ENCODE measurements at places on chromosomes 7 and 10. TPM values are rescaled to one million over a fixed set of nuclear protein-coding genes. Genes with fewer than 3 reads are reported as not detected.

ANXA7 gene
- polyA plus RNA-seq = 188 TPM

DNA sequence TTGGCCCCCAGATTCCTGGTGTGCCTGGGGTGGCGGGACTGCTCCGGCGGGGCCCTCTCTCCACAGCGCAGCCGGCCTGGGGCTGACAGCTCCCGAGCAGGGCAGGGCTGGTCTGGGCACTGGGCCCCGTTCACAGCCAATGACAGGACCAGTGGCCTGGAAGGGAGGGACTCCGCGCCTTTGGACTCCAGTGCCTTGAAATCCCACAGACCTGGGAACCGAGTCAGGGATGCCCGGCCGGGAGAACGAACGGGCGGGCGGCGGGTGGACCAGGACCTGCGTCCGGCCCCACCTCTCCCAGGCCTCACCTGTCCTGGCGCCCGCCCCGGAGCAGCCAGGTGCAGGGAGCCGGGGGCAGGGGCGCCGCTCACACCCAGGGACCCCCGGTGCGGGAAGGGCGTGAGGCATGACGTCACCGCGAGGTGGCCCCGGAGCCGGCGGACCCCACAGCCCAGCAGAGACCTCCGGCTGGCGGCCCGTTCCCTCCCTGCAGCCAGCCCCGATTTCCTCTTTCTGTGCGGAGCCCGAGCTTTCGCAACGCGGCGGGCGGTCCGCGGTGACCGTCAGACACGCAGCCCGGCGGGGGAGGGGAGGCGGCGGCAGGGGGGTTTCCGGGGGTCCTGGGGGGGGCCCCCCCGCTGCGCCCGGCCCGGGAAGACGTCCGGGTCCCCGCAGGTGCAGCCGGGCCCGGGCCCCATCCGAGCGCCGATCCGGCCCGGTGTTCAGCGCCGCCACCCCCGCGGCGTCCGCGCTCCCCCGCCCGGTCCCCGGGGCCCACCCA is 743 bp downstream of the ADAP1 start:
- H3K4me3 ChIP-seq = no peak overlapping the region
- no peak overlapping the region for H3K27ac ChIP-seq
- H3K4me1 ChIP-seq = peaks cover 8% of the 10 kb centered on the region
- H3K27me3 ChIP-seq = no peaks in the 10 kb centered on the region

ODAD2 gene
- polyA plus RNA-seq = not detected

DNA sequence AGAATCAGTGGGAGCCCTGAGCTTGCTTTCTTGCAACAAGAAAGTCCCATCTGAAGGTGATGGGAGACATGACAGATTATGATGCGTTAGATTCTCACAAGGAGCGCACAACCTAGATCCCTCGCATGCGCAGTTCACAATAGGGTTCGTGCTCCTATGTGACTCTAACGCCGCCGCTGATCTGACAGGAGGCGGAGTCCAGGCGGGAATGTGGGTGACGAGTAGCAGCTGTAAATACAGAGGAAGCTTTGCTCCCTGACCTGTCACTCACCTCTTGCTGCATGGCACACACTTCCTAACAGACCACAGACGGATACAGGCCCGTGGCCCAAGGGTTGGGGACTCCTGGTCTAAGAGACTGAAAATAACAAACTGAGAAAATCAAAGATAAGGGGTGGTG is 1163.4 kb upstream of the AUTS2 start:
- H3K27ac ChIP-seq = no peak overlapping the region
- no peak overlapping the region for H3K4me3 ChIP-seq
- no peaks in the 10 kb centered on the region for H3K36me3 ChIP-seq
- DNase-seq = no peak
- H3K27me3 ChIP-seq = no peaks in the 10 kb centered on the region

DNA sequence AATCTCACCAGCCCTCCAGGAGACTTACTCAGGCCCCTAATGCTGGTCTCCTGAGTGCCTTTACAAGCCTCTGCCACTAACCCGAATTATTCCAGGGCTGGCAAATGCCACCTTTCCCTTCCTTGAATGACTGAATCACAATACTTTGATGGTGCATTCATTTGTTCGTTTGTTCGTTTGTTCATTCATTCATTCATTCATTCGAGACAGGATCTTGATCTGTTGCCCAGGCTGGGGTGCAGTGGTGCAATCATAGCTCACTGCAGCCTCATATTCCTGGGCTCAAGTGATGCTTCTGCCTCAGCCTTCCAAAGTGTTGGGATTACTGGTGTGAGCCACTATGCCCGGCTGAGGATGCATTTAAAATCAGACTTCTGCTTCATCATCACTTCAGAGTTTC is 6.0 kb downstream of the ZNF12 start:
- no peak for DNase-seq
- H3K27me3 ChIP-seq = no peaks in the 10 kb centered on the region
- no peak overlapping the region for H3K27ac ChIP-seq
- no peak overlapping the region for H3K4me3 ChIP-seq

KCNK18 gene
- polyA plus RNA-seq = not detected

CLIP2 gene
- 0.94 TPM for polyA plus RNA-seq

GRCh38 chr10:120012566-120012965 is 120.0 kb downstream of the SEC23IP start:
- H3K27ac ChIP-seq = no peak overlapping the region
- no peak for DNase-seq
- no peak overlapping the region for H3K4me3 ChIP-seq
- peaks cover 3% of the 10 kb centered on the region for H3K27me3 ChIP-seq
- no peaks in the 10 kb centered on the region for H3K36me3 ChIP-seq

GRCh38 chr10:5268234-5268633 is 71.6 kb downstream of the AKR1C4 start:
- DNase-seq = no peak
- no peaks in the 10 kb centered on the region for H3K4me1 ChIP-seq
- H3K36me3 ChIP-seq = no peaks in the 10 kb centered on the region
- no peak overlapping the region for H3K4me3 ChIP-seq

DNA sequence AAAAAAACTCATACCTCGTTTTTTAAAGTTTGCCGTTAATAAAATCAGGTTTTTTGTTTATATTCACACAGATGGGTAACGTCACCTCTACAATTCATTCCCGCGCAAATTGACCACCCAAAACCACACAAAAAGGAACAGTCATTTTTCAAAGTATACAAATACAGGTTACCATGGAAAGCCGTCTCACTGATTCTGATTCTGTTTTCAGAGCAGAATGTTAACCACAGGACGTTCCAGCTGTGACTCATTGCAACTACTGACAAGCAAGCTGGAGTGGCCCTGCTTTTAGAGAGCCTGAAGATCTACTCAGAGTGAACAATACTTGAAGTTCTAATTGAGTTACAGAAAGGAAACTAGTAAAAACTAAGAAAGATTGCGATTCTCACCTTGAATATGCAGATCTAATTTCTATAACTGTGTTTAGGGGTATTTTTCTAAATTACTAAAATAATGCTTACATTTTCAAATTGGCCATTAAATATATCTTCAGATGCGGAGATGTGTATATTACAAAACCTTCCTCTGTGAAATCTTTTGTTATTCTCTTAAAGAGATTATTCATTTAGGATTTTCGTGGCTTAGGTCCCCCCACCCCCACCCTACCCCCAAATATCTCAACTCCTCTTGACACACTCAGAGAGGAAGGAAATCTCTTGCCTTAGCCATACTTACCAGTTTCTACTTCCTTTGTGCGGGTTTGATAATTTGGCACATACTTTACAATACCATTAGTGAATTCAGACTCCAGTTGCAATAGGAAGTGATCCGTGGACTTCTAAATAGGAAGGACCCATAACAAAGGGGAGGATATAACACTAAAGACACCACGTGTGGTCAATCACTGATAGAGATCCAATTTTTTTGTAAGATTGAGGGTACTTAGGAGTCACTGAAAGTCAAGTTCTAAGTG is 106.0 kb downstream of the CUBN start:
- H3K36me3 ChIP-seq = no peaks in the 10 kb centered on the region
- peaks cover 57% of the 10 kb centered on the region for H3K4me1 ChIP-seq

- H3K36me3 ChIP-seq = no peaks in the 10 kb centered on the region
- no peak for DNase-seq
- H3K27ac ChIP-seq = no peak overlapping the region
- H3K4me3 ChIP-seq = no peak overlapping the region
These were observed 3.1 kb upstream of the RBP4 start for GRCh38 chr10:93604146-93604545.

DNA sequence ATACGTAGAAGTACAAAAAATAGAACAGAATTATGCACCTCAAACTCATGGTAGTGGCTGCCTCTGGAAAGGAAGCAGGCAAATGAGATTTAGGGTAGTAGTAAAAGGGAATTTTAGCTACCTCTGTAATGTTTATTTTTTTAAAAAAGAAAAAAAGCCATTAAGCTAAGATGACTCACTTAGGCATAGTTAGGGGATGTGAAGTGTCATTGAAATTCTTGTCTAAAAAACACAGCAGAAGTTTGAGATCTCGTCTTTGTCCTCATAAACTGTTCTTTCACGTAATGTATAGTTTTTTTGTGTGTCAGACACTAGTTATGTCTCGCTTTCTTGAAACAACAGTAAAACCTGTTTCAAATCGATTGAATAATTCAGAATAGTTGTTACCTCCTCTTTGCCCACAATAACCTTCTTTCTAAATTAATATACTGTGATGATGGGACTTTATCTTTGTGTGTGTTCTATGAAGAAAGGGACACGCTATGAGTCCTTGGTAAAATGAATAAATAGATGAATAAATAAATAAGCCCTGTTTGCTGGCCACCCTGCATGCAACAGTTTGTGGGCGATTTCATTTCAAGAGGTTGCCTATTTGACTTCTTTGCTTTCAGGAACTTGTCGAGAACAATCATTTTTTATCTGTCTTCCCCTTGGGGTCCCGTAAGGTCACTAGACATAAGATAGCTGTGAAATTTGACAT is 14.5 kb upstream of the FBXW4 start:
- no peak overlapping the region for H3K27ac ChIP-seq
- no peak overlapping the region for H3K4me3 ChIP-seq
- H3K4me1 ChIP-seq = no peaks in the 10 kb centered on the region
- H3K36me3 ChIP-seq = no peaks in the 10 kb centered on the region

- no peak within 1 kb of the TSS for H3K27ac ChIP-seq
- H3K4me1 ChIP-seq = no peaks in the 10 kb centered on the region
- no peak for DNase-seq
- no peaks in the 10 kb centered on the region for H3K27me3 ChIP-seq
- no peak within 1 kb of the TSS for H3K4me3 ChIP-seq
These were observed at the start of gene FFAR4 for GRCh38 chr10:93566435-93567276. TSS of gene FFAR4 (plus strand) at chr10:93566665. CDS start at chr10:93566721, 56 bp downstream.

PTPRE gene
- 26.0 TPM for polyA plus RNA-seq

DNA sequence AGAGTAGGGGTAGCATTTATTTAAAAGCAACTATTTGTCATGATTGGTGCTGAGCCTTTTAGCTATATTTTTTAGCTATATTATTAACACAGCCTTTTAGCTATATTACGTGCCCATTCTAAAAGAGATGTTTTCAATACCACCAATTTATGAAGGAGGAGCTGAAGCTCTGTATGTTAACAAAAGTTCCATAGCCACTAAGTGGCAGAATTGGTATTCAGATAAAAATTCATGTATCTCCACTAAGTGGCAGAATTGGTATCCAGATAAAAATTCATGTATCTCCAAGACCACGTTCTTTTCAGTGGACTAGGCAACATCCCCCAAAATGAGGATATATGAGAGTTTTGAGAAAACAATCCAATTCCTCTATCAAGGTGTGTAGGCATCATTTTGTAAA is 268.6 kb downstream of the HGF start:
- no peak overlapping the region for H3K27ac ChIP-seq
- H3K27me3 ChIP-seq = no peaks in the 10 kb centered on the region
- H3K4me3 ChIP-seq = no peak overlapping the region
- no peak for DNase-seq
- no peaks in the 10 kb centered on the region for H3K4me1 ChIP-seq

CALY gene
- polyA plus RNA-seq = 0.83 TPM

CYP3A7 gene
- not detected for polyA plus RNA-seq

- no peaks in the 10 kb centered on the region for H3K27me3 ChIP-seq
- no peak overlapping the region for H3K4me3 ChIP-seq
- peaks cover 83% of the 10 kb centered on the region for H3K36me3 ChIP-seq
- H3K4me1 ChIP-seq = no peaks in the 10 kb centered on the region
These were observed 275.1 kb downstream of the CELF2 start for GRCh38 chr10:11292576-11293302.

GRCh38 chr7:155580367-155580766 is 34.0 kb upstream of the CNPY1 start:
- no peaks in the 10 kb centered on the region for H3K4me1 ChIP-seq
- H3K36me3 ChIP-seq = no peaks in the 10 kb centered on the region
- H3K27me3 ChIP-seq = no peaks in the 10 kb centered on the region
- H3K27ac ChIP-seq = no peak overlapping the region
- DNase-seq = no peak

TSPAN33 gene
- 11.6 TPM for polyA plus RNA-seq

NFE2L3 gene
- 6.5 TPM for polyA plus RNA-seq

All from CD8-positive, alpha-beta memory T cell (primary cell).